ENCODE measurements at places on chromosomes 7 and 10.

DNA sequence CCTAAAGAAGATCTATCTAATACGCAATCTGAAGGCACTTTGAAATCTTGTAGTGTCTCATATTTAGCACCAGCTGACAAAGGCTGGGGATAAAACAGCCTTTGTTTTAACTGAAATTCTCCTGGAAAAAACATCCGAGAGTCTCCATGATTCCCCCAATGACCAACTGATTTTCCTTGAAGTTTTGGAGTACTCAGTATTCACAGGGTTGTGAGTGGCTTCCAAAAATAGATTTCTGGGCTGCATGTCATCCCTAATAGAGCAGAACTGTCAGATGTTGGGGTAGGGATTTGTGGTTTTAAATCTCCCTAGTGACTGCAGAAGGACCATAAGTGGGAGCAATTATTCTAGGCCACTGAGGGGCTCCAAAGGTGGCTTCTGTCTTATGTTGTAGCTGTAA, 206.4 kb downstream of the TAX1BP1 start:
- no peak for DNase-seq

- no peak for DNase-seq
These were observed 5.7 kb upstream of the NDST2 start for GRCh38 chr10:73816917-73817729.

GRCh38 chr7:36827726-36828703, 103.7 kb upstream of the AOAH start:
- no peak for DNase-seq

GRCh38 chr7:138720286-138720685, 19.1 kb upstream of the SVOPL start:
- no peak for DNase-seq

- DNase-seq: no peak
These were observed 96.4 kb downstream of the COBL start for GRCh38 chr7:51220226-51220625.

GRCh38 chr10:75197906-75198305, 12.7 kb upstream of the VDAC2 start:
- DNase-seq: no peak

All from stimulated activated CD4-positive, alpha-beta T cell treated with anti-CD3 and anti-CD28 coated beads, TNF-alpha, amount 100 ng/mL, for 24 hours (primary cell).